ENCODE measurements at places on chromosomes 3 and 15.
A peak's percentile ranks its signal among the peaks of the same experiment; 100 is the strongest.

DNA sequence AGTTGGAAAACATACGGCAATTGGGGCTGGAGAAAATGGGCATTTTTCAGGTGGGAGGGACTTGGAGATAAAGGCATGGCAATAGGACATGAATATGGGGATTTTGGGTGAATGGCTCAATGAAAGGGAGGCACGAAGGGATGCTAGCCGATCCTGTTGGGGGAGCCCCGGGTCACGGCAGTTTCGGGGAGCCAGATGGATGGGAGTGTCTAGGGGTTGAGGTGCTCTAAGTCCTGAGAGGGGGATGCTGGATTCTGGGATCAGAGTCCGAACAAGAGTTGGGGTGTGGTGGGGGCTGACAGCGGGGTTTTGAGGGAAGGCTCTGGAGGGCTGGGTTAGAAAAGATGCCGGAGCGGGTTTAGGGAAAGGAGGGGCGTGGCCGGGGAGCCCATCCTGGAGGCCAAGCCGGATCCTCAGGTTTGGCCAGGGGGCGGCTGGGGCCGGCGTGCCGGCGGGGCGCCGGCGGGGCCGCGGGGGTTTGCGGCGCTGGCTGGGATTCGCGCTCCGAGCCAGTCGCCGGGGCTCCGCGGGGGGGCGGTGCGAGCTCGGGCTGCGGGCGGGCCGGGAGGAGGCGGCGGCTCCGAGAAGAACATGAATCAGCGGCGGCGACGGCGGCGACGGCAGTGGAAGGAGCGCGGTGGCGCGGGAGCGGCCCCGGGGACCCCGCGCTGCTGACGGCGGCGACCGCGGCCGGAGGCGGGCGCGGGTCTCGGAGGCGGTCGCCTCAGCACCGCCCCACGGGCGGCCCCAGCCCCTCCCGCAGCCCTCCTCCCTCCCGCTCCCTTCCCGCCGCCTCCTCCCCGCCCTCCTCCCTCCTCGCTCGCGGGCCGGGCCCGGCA is at the start of gene TYRO3:
TYRO3 (plus strand) TSS at position 813 of the 839 bp plus-strand sequence. CDS start 46 bp downstream, outside the sequence.
- DNase-seq, result peak; percentile 82

- DNase-seq, result no peak
Observed at GRCh38 chr15:57442335-57442734, 66.0 kb downstream of the CGNL1 start.

DNA sequence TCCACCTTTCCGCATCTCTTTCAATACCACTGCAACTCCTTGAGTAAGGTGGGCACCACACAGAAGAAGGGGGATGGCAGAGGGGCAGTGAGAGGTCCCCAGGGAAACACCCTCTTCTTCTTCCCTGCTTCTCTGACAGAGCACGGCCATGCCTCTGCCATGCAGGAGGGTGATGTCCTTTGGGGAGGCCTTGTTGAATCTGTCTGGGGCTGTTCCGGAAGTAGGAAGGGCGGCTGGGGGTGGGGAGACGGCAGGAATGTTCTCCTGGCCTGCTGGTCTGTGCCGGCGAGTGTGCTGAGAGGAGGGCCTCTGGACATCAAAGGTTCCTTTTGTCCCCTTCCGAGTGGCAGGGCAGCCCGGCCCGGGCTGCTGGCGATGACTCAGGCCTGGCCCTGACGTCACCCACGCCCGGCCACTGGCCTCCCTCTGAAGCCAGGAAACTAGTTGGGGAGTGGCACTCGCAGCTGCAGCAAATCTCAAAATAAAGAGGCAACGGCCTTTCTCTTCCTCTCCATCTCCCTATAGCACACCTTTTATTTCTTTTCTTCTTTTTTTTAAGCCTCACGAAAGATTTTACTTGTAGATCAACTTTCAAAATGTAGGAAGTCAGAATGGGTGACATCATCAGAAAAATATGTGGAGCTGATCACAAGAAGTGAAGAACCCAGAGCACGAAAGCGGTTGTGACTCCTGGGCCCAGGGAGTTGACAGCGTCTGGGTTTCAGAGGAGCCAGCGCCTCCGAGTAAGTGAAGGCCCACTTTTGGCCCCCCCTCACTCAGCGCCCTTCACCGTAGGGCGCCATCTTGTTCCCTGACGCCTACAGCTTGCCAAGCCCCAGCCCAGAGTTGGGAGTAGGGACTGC is at the start of gene ZBTB38:
ZBTB38 (plus strand) TSS at position 443 of the 863 bp plus-strand sequence. CDS start 73,885 bp downstream, outside the sequence.
- DNase-seq, result peak; percentile 98

- DNase-seq, result no peak
Observed at GRCh38 chr15:66290518-66290917, 2.9 kb upstream of the DIS3L start.

Data from tibial artery (tissue), 4 donors.